ENCODE measurements at places on chromosomes 13 and 19.
A peak's percentile ranks its signal among the peaks of the same experiment; 100 is the strongest.

DNA sequence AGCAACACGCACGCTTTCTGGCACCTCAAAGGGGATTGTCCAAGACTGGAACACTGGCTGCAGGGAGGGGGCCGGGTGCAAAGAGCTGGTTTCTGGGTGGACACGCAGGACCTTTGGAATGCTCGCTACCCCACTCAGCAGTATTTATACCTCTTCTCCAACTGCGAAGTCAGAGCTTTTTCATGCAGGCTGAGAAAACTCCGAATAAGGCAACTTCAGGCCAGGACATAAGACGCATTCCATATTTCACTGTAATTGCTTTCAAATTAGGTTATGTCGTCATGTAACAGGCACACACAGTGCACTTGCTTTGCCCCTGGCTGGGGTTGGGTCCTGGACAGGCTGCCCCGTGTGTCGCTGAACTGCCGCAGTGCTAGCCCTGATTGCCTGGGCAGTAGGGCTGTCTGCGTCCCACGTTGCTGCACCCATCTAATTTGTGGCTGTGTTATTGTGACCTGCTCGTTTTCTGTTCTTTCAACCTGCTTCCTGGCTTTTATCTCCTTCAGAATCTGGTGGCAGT lies 44.5 kb downstream of the ACTN4 start:
- DNase-seq = no peak

DNA sequence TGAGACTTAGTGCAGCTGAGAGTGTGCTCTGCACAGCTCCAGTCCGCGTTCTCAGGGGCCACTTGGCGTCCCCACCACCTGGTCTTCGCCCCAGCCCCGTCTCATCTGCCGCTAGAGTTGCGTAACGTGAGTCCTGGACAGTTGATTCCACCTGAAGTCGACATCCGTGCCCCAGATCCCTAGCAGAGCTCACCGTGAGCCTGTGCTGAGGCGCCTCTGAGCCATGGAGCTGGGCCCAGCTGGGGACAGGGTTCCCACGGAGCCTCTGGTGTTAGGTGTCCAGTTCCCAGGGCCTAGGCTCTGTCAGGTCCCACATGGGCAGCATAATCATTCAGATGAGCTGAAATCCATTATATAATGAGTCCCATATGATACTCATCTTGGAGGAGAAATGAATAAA lies 147.1 kb upstream of the SOX1 start:
- no peak for DNase-seq

DNA sequence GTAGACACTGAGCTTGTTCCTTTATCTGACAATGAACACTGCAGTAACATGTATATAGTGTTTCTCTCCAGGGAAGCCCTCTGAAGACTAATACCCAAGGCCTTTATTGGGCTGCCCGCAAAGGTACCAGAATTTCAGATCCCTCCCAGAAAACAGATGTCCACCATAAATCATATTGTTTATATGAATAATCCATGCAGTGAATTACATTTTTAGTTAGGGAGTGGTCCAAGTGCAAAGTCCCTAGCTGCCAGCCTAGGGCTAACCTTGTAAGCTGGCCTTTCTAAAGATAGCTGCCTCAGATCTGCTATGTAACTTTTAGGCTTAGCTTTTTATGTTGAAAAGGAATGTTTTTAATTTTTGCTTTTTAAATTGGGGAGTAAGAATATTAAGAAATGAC lies 44.7 kb downstream of the TDRD3 start:
- no peak for DNase-seq

DNA sequence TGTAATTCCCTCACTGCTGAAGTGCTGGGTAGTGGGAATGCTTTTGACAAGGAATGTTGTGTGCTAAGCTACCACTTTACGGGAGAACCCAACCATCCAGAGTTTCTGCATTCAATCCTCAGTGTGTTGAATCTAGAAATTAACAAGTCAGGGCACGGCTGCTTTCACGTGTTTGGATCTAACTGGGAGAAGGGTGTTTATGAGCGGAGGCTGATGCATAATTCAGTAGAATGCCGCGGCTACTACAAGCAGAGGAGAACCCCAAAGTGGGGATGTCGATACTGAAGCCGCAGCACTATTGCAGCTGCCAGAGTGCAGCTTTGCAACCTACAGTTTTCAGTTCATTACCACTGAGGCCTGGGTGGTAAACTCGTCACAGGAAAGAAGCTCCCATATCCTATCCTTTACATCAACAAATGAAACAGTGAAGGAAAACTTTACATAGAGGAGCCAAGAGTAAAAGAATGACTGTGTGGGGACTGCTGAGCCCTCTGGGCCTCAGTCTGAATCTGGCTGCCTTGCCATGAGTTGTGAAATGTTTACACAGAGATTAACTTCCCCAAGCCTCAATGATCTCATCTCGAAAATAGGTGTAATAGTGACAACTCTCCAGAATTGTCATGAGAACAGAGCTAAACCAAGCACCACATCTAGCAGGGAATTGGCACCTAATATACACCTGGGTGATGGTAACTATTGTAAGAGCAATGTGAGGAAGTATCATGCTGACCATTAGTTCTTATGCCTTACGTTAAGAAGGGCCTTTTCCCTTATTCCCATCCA lies 531.7 kb downstream of the MYO16 start:
- no peak for DNase-seq

DNA sequence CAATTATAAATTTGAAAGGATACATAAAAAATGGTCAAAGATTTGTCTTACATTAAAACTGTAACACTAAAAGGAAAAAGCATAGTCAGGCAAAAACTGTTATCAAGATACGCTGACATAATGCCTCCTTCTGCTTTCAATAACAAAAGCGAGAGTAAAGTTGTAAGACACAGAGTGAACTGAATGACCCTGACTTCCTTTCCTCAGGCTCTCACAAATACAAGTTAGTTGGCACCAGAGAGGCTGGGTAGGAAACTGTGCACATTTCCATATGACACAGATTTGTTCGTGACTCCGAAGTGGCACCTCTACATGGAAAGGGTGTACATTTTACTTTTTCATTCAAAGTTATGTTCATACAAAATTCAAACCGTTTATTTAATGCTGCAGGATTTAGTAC lies 15.4 kb downstream of the FGF14 start:
- DNase-seq = no peak

GRCh38 chr13:32737111-32737571 lies 150.9 kb downstream of the PDS5B start:
- DNase-seq = peak; percentile 65

GRCh38 chr19:55540619-55541018 lies 3.7 kb upstream of the SBK2 start:
- DNase-seq = no peak

GRCh38 chr13:86882835-86883234 lies 788.3 kb upstream of the SLITRK5 start:
- no peak for DNase-seq

GRCh38 chr19:18322318-18322758 lies 538 bp downstream of the LSM4 start:
- DNase-seq = peak; percentile 24

- DNase-seq = no peak
Observed at GRCh38 chr13:20388184-20388583, 137.5 kb downstream of the CRYL1 start.

DNA sequence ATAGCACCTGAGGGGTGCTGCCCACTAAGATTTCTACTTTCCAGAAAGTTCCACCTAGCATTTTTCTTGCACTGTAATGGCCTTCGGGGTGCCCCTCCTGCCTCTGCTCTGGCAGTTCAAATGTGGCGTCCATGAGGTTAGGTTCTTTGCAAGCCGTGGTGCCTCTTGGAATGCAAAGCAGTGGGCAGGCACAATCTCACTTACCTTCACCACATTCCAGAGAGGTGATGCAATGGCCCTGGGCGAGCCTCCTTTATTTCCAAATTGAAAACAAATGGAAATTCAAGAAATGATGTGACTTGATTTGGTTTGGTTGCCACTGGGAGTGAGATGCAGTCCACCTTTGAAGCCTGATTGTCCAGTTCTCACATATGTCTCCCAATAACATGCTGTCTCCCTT lies 46.9 kb downstream of the FGF9 start:
- no peak for DNase-seq

DNA sequence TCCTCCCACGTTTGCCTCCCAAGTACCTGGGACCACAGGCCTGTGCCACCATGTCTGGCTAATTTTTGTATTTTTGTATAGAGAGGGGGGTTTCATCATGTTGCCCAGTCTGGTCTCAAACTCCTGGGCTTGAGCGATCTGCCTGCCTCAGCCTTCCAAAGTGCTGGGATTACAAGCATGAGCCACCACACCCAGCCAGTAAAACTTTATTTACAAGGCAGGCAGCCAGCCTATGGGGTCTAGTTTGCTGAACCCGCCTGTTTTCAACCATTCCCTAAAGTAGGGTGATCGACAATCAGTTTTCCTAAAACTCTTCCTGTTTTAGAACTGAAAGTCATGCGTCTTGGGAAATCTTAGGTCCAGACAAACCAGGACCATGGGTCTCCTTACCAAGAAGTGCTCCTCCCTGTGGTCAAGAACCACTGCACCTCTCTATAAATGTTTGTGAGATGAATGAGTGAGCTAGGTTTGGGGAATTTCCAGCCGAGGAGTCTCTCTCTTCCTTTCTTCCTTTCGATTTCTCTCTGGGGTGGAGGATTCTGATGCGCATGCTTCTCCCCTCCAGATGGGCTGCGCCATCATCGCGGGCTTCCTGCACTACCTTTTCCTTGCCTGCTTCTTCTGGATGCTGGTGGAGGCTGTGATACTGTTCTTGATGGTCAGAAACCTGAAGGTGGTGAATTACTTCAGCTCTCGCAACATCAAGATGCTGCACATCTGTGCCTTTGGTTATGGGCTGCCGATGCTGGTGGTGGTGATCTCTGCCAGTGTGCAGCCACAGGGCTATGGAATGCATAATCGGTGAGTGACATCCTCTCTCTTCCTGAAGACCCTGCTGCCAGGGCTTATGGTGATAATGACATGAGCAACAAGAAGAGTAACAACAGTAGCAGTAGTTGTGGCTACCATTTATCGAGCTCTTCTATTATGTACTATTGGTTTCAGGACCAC lies 38.7 kb downstream of the ADGRE1 start:
- peak; percentile 17 for DNase-seq

DNA sequence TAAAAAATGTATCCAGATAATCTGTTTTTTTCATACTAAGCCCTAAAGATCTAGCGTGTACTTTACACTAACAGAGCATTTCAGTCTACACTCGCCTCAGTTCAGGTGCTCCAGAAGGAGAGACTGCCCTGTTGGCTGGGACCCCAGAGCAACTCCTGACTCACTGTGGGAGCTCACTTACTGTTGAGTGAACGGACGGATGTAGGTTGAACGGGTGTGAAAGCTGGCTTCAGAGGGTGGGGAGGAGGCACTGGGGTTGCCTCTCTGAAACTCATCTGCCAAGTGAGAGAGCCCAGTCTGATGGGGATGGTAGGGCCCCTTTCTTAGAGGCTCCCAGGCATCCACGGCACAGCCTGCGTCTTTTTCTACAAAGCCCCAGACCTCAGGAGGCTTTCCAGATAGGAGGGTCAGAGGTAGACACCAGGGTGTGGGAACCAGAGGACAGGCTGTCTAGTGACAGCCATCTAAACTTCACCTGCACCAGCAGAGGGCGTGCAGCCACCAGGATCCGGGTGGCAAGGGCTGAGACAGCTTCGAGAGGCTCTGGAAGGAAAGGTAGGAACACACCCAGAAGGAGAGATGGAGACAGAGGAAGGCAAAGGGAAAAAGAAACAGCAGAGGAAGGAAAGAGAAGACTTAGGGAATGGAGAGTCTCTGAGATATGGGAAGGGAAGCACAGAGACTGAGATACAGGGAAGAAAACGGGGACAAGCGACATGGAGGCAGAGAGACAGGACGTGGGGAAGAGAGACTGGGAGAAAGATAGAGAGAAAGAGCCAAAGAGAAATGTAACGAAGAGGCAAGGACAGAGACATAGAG lies 3.7 kb downstream of the KASH5 start:
- peak; percentile 85 for DNase-seq

DNA sequence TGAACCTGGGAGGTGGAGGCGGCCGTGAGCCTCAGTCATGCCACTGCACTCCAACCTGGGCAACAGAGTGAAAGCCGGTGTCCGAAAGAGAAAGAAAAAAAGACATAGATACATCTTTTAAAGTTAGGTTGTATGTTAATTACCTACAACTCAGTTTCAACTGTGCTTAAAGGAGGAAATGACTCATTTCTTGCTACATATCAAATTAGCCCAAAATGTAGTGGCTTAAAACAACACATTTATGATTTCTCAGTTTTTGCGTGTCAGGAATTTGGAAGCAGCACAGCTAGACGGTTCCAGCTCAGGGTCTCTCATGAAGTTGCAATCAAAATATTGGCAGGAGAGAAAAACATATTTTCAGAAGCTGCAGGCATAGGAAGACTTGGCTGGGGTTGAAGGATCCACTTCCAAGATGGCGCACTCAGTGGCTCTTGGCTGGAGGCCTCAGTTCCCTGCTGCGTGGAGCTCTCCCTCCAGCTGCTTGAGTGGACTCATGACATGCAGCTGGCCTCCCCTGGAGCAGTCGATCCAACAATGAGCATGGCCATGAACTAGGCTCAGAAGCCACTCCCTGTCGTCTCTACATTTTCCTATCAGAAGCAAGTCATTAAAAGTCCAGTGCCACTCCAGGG lies 7.1 kb downstream of the LDLR start:
- DNase-seq = peak; percentile 65

DNA sequence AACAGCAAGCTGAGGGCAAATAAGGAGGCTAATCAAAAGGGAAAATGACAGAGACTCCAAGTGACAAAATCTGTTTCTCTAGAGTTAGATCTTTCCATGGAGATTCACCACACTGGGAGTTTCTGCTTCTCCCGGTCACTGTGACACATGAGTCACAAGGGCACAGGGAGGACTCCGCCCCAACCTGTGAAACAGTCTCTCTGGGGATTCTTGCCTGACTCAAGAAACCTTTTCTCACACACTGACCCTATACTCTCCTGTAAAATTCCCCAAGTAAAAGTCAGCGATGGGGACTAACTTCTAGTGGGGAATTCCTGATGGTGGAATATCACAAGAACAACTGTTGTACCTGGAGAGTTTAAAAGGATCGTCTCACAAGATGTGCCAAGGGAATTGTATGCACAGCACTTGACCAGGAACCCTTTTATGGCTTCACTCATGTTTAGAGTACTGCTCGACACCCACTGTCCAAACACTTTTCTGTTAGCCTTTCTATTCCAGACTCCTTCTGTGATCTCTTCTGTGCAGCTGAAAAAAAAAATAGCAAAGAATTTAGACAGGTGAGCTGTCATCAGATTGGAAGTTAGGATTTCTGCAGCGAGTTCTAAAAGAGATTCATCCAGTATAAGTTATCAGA lies 46.8 kb upstream of the URAD start:
- DNase-seq = no peak

DNA sequence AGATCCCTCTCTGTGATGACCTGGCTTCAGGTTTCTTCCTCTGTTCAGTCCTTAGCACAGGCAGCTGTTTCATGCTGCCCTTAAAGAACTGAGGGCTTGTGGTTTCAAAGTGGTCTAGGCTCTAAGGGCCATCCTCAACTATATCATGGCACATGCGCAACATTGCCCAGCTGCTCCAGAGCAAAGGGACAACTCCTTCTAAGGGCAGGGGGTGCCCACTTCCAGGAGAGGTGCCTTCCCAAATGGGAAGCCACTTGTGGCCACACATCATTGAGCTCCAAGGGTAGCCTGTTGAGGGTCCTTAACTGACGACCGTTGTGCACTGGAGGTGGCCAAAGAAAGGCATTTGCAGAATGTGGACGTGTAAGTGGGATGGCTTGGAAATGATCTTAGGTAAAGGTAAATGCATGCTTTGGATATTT lies 7.3 kb downstream of the GPR183 start:
- DNase-seq = no peak

Data from CD4-positive, alpha-beta T cell treated with Interleukin-4 for 1 hour (primary cell).